ENCODE measurements at places on chromosomes 5 and 9.

DNA sequence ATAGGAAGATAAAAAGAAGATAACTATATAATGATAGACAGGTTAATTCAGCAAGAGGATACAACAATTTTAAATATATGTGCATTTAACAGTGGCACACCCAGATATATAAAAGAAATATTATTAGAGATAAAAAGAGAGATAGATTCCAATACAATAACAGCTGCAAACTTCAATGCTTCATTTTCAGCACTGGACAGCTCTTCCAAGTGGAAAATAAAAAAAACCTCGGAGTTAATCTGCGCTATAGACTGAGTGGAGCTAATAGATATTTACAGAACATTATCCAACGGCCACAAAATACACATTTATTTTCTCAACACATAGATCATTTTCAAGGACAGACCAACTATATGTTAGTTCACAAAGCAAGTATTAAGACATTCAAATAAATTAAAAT is 1229.5 kb upstream of the CDH6 start:
- no peak for DNase-seq

- DNase-seq: peak; percentile 63
Observed at GRCh38 chr5:132251220-132251725, 6.2 kb upstream of the PDLIM4 start.

GRCh38 chr5:139022528-139022927 is 147.4 kb upstream of the LRRTM2 start:
- DNase-seq: no peak

DNA sequence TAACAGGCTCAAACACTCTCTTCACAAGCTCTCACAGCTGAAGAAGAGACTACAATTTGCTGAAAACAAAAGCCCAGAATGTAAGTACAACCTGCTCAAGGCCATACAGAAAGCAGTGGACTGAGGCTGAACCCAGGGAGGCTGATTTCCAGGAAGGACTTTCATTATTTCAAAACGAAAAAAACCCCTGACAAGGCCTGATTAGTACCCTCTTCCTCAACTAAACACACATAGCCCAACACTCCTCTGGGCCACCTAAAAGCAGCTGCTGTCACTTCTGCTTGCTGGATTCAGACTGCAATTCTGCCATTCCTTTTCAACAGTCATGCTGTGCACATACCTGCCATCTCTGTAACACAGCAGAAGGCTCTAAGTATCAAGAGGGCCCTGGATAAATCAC is 18.2 kb downstream of the NRG2 start:
- DNase-seq: no peak

- DNase-seq: no peak
Observed at GRCh38 chr9:108217431-108218349, 638.1 kb downstream of the ACTL7B start.

DNA sequence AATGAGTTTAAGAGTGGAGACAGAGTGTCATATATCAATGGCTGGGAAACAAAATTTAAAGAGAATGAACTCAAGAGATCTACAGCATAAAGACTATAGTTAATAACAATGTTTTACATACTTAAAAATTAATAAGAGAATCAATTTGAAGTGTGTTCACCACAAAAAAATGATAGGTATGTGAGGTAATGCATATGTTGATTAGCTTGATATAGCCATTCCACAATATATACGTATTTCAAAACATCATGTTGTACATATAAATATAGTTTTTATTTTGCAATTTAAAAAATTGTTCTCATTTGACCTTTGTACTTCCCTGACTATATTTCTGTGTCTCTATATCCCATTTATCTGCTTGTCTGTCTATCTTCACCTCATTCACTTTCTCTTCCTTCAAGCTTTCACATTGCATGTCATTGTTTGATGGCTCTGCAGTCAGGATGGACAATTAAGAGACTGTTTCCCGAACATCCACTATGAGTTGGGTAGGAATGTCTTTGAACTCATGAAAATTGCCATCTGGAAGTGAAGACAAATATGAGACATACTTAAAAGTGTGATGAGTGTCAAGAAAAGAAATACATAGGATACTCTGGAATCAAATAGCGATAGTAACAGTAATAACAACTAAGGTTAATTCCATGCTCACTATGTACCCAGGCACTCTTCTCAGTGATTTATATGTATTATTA is 359.9 kb upstream of the ACTBL2 start:
- DNase-seq: no peak

DNA sequence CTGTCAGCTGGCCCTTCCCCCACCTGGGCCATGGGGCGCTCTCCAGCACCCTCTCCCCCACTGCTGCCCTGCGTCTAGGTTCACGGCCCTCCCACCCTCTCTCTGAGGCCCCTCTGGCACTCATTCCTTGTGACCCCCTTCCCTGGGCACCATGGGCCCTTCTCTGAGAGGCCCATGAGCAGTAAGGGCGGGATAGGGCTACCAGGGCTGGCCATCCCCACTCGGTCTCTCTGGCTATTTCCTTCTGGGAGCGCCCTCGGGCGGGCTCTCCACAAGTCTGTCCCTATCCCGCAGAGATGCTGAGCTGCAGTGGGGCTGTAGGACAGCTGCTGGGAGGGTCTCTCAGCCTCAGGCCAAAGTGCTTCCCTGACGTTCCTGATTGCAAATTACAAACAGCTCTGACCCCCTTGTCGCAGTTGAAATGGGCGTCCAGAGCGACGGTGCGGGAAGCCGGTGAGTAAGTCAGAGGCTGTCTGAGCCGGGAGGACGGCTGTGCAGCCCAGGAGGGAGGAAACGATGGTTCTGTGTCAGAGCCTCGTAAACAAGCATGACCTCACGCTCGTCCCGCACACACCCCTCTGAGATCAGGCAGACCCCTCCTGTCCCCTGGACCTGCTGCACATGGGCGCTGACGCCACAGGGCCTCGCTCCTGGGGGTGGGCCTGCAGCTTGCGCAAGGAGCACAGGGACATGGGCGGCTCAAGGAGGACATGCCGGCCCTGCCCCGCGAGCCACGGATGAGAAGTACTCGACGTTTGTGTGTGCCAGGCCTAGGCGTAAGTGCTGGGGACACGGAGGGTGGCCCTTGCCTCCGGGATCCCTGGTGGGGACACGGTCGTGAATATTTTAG is 36.3 kb upstream of the GFPT2 start:
- no peak for DNase-seq

GRCh38 chr9:124778575-124779367 is 1.8 kb downstream of the OLFML2A start:
- DNase-seq: no peak

DNA sequence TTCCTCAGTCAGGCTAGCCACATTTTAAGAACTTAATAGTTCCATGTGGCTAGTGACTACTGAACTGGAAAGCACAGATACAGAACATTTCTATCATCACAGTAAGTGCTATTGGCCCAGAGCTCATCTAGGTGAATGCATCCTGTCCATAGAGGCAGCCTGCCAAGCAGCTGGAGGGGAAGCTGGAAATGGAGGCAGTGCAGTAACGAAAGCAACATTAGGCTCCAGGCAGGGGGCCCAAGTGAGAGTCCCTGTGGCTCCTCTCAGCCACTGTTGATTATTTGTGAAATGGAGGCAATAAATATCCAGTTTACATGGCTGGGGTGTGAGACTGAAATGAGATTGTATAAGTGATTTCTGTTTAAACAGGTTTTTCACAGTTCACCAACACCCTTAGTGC is 227.2 kb upstream of the KLF9 start:
- DNase-seq: no peak

GRCh38 chr9:86549401-86549811 is 195.2 kb upstream of the TUT7 start:
- peak; percentile 70 for DNase-seq

- DNase-seq: no peak
Observed at GRCh38 chr5:124675931-124676846, 70.2 kb downstream of the ZNF608 start.

DNA sequence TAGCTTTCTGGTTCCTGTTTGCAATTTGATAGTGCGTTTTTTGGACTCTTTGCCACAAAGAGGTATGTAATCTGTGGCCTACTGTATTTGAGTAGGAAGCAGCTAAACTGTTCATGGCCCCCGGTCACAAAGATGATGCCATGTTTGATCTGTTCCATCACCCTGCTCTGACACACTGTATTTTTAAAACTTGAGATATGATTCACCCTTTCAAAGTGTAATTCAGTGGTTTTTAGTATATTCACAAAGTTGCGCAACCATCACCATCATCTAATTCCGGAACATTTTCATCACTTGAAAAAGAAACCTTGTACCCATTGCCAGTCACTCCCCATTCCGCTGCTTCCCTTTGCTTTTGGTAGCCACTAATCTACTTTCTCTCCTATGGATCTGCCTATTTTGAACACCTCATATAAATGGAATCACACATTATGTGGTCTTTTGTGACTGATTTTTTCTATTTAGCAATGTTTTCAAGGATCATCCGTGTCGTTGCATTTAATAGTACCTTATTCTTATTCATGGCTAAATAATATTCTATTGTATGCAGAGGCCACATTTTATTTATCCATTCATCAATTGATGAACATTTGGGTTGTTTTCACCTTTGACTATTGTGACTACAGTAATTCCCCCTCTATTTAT is 141.6 kb downstream of the NR3C1 start:
- DNase-seq: peak; percentile 87

DNA sequence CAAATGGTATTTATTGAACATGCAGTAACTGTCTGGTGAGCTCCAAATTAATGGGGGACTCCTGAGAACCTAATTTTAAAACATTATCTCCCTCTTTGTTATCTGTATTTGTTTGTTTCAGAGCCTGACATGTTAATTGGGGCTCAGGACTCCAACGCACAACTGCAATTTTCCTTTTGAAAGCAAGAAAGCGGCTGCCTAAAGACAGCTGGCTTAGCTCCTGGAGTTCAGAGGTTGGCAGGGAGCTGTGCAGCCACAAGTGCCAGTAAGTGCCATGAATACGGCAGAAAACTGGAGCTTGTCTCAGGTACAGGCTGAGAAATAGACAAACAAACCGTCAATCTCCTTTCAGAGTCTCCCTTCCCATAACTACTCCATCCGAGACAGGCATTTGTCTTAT is 80.9 kb downstream of the PPP2R2B start:
- DNase-seq: no peak

GRCh38 chr9:87963770-87964169 is 10.6 kb downstream of the CDK20 start:
- DNase-seq: no peak

GRCh38 chr5:65076251-65076869 is 307.6 kb downstream of the CWC27 start:
- peak; percentile 80 for DNase-seq

DNA sequence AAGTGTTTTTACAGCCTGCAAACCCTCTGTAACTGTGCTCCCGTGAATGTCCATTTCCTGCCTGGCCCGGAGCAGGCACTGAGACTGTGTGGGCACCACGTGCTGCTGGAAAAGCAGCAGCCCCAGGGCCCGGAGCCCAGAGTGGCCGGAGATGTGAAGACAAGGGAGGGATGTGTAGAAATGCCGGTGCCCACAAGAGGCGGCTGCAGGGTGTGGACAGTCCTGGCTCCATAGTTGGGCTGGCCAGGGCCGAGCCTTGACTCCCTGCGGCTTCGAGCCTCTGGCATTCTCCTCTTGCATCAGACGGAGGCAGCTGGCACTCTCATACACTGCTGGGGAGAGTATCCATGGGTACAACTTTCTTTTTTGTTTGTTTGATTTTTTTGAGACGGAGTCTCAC is 13.2 kb upstream of the GFPT2 start:
- no peak for DNase-seq

DNA sequence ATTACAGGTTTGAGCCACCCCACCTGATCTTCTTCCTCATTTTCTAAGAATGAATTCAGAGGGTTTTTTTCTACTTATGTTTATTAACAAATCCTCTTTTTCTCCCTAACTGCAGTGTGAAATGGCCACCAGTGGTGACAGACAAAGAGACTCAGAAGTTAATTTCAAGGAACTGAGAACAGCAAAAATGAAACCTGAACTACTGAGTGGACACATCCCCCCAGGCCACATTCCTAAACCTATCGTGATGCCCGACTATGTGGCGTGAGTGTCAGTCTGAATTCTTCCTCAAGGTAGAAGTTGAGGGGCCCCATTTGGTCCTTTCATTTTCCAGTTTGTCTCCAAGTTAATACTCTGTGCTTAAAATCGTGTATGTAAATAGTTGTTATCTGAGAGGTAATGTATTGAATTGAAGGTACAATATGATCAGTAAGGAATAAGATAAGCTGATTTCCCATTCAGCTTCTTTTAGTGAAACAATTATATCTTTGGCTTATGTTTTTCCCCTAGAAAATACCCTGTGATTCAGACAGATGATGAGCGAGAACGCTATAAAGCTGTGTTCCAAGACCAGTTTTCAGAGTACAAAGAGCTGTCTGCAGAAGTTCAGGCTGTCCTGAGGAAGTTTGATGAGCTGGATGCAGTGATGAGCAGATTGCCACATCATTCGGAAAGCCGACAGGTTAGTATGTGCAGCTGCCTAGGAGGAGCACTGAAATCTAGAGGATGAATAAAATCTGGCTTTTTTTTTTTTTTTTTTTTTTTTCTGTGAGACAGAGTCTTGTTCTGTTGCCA is 17.7 kb downstream of the MARVELD2 start:
- no peak for DNase-seq

GRCh38 chr5:147712598-147712997 is 69.9 kb downstream of the JAKMIP2 start:
- no peak for DNase-seq
